ENCODE measurements at places on chromosomes 7 and 10.

DNA sequence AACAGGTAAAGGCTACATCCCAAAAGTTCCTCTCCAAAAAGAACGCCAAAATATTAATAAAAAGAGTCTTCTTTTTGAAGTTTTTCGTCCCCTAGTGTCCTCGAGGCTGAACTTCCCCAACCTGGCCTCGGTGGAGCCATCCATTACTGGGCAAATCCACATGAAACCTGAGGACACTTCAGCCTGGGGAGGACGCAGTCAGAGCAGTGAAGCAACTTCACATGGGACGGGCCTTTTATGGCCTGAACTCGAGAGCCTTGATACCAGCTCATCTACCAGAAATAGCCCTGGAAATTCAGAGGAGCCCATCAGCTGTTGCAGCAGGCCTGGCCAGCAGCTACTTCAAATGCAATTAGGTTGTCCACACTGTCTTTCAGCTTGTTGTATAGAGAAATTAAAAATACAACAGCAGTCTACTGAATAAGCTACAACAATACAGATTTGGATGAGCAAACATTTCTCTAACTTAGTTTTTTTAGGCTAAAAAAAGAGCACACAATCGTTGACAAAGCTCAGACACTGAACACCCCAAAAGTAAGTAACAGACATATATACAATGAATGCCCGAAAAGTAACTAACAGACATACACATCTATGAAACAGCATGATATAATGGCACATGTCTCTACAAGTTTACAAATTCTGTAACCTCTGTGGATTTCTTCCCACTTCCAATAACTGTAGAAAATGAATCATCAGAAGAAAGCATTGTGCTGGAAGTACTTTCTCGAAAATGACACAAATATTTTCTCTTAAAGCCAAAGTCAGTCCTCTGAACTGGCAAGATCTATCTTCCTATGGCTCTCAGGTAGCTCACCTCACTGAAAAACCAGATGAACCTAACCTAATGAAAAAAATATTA lies at the start of gene SVIL:
Gene SVIL, minus strand, starts transcription at position 208 of the 862 bp plus-strand sequence. CDS start 79,913 bp downstream, outside the sequence.
- DNase-seq = no peak

DNA sequence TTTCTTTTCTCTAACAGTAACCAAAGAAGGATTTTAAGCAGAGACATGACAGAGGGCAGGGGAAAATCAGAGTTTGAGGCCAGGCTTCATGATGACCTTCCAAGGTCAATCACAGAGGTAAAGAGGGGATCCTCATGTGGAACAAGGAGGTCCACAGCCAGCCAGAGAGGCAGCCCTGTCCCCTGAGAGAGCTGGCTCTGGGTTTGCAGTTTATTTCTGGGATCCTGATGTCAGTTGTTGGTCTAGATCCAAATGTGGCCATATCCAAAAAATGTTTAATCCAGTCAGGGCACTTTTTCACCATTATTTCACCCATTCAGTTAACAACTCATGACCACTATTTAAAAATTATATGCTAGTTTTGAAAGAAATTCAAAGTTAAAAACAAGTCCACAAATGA lies 45.6 kb downstream of the GPR141 start:
- no peak for DNase-seq

- no peak for DNase-seq
These were observed 17.7 kb upstream of the ZMIZ1 start for GRCh38 chr10:79050896-79051555.

- DNase-seq = no peak
These were observed 27.1 kb downstream of the PCGF5 start for GRCh38 chr10:91247360-91248111.

DNA sequence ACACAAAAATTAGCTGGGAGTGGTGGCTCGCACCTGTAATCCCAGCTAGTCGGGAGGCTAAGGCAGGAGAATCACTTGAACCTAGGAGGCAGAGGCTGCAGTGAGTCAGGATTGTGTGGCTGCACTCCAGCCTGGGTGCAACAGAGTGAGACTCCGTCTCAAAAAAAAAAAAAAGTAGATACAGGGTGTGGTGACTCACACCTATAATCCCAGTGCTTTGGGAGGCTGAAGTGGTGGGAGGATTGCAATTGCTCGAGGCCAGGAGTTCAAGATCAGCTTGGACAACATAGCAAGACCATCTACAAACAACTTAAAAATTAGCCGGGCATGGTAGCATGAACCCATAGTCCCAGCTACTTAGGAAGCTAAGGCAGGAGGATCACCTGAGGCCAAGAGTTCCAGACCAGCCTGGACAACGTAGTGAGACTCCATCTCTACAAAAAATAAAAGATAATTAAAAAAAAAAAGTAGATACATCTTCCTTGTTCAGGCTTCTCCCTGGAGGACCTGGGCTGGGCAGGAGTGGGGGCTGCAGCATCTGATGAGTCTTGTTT lies 2.0 kb downstream of the MOSPD3 start:
- no peak for DNase-seq

GRCh38 chr7:5497295-5498103 lies 73.9 kb upstream of the TNRC18 start:
- no peak for DNase-seq

GRCh38 chr10:124742413-124743190 lies 1.6 kb downstream of the FAM53B start:
- DNase-seq = no peak

- no peak for DNase-seq
These were observed 65.2 kb downstream of the KLHDC10 start for GRCh38 chr7:130135208-130136205.

- no peak for DNase-seq
These were observed 71.3 kb downstream of the KCND2 start for GRCh38 chr7:120344276-120344675.

DNA sequence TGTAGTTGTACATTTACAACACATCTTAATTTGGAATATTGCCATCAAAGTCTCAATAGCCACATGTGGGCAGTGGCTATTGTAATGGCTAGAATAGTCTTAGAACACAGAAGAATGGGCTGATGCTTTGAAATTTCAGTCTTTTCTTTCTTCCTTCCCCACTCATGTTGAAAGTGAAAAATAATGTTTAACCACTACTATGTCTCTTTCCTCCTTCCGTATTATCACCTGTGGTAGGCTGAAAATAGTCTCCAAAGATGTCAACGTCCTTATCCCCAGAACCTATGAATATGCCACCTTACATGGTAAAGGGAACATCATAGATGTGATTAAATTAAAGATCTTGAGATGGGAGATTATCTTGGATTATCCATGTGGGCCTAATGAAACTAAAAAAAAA lies 154.0 kb downstream of the SUGCT start:
- no peak for DNase-seq

GRCh38 chr10:119325131-119325530 lies 117.8 kb downstream of the GRK5 start:
- no peak for DNase-seq

GRCh38 chr7:22720791-22721786 lies 5.9 kb upstream of the IL6 start:
- no peak for DNase-seq

- DNase-seq = no peak
These were observed 415.4 kb upstream of the LRRN3 start for GRCh38 chr7:110675383-110676103.

- DNase-seq = no peak
These were observed 206.5 kb upstream of the PPP2R2D start for GRCh38 chr10:131694168-131694780.

- no peak for DNase-seq
These were observed 376.9 kb downstream of the PHTF2 start for GRCh38 chr7:78175330-78176100.

- no peak for DNase-seq
These were observed 2.0 kb upstream of the ITGB8 start for GRCh38 chr7:20328692-20329091.

- no peak for DNase-seq
These were observed 808 bp downstream of the C10orf71 start for GRCh38 chr10:49299816-49300139.

DNA sequence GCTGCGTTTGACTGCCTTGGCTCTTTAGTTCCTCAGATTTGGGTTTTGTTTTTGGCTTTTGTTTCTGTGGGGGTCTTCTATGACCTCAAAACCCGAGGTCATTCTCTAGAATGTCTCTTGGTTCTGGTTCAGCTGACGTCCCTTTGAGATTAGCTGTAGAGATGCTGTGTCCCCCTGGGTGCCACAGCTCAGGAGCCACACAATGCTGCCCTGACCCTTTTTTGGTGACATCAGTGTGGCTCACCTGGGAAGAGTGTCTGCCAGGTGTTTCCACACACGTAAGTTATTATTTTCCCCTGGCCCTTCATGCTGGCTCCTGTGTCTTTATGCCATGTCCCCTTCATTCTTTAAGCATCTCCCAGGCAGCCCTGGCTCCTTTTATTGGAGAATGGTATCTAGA lies 89.8 kb upstream of the DDC start:
- DNase-seq = no peak
